ENCODE measurements at places on chromosomes 11 and 22.

DNA sequence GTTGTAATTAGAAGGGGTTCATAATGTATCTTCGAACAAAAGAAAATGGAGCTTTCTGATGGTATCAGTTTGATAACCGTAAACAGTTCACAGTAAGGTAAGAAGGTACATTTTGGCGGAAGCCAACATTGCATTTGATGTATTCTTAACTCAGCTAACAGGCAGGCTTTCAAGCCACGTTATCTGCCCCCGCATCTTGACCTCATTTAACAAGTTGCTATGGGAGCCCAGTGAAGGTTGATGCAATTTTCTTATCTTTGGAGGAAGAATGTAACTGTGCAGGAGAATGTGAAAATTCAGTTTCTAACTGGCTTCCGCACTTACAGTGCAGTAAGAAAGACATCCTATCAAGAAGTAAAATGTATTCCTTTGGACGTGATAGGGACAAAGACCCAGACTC lies 110.6 kb downstream of the ETS1 start:
- peak; percentile 55 for DNase-seq

DNA sequence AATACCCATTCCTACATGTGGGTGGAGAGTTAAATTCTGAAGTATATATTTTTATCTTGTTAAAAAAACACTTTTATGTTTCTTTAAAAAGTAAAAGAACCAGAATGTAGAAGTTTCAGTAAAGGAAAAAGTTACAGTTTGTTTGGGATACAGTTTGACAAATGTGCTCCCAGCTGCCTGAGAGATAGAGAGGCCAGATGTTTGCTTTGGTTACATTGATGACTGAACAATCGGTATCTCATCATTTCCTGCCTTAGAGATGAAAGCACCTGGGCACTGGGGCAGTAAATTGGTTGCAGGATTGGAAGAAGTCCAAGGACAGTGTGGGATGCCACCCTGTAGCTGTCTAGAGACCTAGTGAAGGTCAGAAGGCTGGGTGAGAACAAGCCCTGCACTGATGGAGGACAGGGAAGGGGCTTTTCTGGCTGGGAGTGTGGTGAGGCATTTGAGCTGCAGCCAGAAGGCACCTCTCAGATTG lies 16.6 kb downstream of the MED15 start:
- no peak for DNase-seq

GRCh38 chr11:45062115-45062514 lies 84.3 kb upstream of the PRDM11 start:
- no peak for DNase-seq

DNA sequence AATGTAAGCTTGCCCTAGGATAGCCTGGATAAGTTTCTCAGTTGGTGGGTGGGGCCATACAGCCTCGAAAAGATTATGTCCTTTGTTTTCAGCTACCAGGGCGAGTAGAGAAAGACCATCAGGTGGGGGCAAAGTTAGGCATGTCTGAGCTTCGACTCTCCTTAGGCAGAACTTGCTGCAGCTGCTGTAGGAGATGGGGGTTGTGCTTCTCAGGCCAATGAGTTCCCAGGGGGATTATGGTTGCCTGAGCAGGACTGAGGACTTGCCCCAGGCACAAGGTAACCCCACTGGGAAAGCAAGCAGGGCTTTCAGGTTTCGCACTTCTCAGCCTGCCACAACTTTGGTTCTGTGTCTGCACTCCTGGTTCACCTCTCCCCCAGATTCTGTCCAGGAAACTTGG lies 173.4 kb upstream of the SESN3 start:
- no peak for DNase-seq

GRCh38 chr11:122717264-122717867 lies 61.8 kb downstream of the UBASH3B start:
- DNase-seq = peak; percentile 26

DNA sequence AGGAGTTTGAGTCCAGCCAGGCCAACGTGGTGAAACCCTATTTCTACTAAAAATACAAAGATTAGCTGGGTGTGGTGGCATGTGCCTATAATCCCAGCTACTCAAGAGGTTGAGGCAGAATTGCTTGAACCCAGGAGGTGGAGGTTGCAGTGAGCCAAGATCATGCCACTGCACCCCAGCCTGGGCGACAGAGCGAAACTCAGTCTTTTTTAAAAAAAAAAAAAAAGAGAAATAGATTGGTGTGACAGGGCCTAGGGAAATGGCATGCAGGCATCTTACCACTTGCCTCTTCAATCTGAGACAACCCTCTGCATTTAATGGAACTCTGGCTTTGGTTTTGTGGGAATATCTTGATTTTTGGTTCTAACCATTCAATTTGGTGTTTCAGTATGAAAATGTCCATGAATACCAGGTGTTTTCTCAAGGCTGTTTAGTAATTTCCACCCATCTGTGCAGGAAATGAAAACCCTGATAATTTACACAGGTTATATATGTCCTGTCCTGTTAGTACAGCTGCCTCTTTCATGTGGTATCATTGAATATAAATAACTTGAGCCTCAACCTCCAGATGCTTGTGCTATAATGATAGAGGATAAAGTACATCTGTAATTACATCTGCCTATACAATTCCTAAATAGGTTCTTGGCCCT lies 8.4 kb downstream of the XBP1 start:
- DNase-seq = no peak

DNA sequence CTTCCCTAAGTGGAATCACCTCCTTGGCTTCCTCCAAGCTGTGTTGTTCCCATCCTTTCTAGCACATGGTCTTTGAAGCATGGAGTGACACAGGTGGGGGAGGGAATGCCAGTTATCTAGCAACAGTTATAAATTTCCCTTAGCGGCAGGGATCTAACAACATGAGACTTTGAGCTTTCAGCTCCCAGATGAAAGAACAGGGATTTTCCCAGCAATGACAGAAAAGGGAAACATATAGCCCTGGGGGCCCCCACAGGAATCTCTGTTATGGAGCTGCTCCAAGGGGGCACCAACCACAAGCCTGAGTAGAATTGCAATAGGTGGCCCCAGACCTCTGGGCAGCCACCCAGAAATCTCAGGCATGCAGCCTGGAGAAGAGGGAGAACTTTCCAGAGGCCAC lies 163.0 kb downstream of the GRIK4 start:
- no peak for DNase-seq

- no peak for DNase-seq
Observed at GRCh38 chr11:65125197-65126056, 3.3 kb downstream of the MRPL49 start.

- no peak for DNase-seq
Observed at GRCh38 chr11:1482581-1483444, 3.8 kb downstream of the MOB2 start.

DNA sequence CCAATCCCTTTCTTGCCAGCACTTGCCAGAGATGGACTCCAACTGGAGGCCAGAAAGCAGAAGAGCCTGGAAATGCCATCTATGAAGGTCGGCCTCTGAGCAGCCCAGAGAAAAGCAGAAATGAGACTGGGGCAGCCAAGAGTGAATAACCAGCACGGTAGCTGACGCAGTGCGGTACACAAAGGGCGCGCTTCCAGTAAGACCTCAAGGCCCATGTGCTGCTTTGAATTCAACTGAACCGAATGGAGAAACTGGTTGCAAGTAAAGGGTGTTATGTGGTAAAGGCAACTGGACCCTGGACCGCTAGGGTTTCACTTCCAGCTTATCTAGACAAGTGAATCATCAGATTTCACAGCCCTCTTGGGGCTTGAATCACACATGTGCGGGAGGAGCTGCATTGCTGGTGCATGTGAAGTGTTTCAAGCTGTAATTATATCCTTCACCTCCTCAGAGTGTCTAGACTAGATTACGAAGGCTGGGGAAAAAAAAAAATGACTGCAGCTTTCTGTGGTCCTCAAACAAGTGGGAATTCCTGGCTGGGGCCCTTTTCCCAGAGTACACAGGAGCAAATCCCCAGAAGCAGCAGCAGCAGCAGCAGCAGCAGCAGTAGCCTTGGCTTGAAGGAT lies 128.9 kb downstream of the CCDC34 start:
- DNase-seq = no peak

- DNase-seq = no peak
Observed at GRCh38 chr11:10725907-10726253, 25.2 kb upstream of the CTR9 start.

DNA sequence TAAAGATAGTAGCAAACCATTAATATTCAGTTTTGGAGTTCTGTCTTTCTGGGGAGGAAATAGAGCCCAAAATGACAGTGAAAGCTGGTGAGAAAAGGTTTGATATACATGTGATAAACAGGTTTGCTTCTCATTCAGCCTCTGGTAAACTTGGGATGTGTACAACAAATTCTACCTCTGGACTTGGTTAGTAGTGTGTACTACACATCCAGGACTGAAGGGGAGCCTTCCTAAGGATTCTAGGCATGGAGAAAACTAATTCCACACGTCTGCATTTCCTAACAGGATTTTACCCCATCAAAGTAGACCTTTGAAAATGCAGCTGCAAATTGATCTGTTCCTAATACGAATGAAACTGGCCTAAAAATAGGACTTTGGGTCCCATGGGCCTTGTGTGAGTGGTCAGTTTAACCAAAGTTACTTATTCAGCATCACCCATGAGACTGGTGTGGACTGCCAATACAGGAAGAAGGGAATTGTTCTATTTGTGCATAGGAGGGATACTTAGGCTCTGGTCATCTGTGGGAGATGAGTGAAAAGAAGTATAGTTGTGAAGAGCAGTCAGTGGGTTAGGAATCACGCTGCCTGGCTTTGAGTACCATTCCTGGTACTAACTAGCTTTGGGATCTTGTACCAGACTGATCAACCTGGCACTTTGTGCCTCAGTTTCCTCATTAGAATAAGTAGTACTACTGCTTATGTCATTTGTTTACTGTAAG lies 74.2 kb downstream of the YAP1 start:
- no peak for DNase-seq

DNA sequence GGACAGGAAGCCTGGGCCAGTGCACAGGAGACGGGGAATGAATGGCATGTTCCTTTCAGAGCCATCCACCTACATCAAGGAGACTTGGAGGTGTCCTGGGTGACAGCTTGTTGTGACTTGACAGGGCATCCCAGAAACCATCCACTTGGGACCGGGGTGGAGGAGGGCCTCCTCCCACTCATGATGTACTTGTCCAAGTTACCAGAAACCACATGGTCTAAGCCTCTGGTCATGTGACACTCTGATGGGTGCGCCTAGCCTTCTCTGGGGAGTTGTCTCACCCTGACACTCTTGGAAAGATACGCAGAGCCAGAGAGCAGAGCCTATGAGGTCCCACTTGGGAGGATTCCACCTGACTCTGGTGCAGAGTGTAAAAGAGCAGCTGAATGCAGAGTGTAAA lies 21.6 kb upstream of the FXYD6 start:
- DNase-seq = no peak

DNA sequence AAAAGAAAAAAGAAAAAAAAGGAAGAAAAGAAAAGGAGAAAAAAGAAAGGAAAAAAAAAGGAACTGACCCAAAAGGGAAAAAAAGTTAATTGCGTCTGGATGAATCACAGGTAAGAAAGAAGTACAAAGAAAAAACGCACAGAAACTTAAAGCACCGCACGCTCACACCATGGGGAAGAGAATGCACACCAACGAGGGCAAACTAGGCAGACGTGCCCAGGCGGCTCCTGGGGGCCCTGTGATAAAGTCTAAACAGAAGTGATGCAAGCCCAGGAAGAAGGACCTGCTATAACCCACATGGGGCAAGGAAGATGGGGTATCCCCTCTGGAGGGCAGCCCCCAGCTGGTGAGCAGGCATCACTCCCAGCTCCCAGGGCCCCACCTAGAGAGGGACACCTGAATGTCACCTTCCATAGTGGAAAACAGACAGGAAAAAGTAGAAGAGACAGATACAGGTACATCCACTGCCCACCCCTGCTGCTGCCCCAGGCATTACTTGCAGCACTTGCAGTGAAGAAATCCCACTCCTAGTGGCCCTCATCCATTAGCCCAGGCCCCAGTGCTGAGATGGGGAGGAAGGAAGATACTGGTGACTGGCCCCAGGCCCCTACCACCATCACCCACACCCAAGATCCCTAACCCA lies 28.9 kb downstream of the NAP1L4 start:
- no peak for DNase-seq

GRCh38 chr11:78192911-78193351 lies 4.2 kb downstream of the USP35 start:
- DNase-seq = no peak

DNA sequence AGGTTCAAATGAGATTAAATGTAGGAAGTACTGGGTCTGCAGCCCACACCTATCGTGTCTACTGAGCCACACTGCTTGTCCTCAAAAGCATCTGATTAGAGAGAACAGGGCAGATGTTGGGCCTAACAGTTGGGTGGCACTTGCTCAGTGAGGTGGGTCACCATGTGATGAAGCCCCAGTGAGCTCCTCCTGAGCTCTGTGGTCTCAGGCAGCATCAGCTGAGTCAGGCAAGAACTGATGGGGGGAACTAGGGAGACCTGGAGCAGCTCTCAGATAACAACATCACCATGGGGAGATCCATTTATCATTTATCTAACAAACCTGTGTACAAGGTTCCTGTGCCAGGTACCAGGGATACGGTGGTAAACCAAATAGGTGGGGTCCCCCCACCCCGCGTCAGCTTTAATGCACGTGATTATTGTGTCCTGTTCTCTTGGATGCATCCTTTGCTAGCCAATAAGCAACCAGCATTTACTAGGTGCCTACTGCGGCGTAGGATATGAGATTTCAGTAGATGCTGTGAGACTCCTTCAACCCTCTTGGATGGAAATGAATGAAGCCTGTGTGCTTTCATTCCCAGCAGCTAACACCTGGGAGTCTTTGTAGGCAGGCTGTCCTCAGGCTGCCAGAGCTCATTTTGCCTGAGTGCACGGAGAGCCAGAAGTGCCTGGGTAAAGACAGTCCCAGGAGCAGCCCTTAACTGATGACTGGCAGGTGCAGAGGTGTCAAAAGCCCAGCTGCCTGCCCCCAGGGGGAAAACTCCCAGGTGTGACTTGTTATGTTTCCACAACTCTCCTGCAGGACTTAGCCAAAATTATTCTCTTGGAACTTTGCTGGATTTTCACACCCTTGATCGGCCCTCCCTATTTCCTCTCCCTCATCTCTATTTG lies 73.6 kb upstream of the NARS2 start:
- no peak for DNase-seq

DNA sequence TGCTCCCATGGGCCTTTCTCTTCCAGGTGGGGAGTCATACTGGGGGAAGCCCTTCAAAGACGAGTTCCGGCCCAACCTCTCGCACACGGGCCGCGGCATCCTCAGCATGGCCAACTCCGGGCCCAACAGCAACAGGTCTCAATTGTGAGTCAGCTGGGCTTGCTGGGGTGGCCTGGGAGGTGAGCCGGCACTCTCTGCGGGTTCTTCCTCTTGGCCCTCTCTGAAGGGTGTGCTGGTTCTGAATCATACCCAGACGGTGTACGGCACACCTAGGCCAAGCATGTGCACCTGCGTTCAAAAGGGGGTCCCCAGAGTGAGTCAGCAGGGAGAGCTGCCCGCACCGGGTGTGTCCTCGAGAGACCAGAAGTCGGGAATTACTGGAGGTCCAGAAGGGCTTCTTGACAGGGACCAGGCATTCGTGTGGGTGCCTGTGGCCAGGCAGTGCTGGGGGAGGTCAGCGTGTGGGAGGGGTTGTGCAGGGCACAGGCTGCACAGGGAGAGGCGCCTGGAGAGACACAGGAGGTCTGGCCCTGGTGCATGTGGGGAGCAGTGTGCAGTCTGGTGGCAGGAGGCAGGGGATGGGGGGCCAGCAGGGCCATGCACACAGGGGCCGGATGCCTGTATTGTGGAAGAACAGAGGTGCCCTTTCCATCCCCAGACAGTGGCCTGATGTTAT lies 23.0 kb downstream of the PPIL2 start:
- DNase-seq = no peak

GRCh38 chr22:33512908-33513307 lies 407.4 kb downstream of the LARGE1 start:
- no peak for DNase-seq

Measured in activated CD8-positive, alpha-beta memory T cell treated with anti-CD3 and anti-CD28 coated beads for 4 hours (primary cell).